ENCODE measurements at places on chromosomes 6 and 20.

DNA sequence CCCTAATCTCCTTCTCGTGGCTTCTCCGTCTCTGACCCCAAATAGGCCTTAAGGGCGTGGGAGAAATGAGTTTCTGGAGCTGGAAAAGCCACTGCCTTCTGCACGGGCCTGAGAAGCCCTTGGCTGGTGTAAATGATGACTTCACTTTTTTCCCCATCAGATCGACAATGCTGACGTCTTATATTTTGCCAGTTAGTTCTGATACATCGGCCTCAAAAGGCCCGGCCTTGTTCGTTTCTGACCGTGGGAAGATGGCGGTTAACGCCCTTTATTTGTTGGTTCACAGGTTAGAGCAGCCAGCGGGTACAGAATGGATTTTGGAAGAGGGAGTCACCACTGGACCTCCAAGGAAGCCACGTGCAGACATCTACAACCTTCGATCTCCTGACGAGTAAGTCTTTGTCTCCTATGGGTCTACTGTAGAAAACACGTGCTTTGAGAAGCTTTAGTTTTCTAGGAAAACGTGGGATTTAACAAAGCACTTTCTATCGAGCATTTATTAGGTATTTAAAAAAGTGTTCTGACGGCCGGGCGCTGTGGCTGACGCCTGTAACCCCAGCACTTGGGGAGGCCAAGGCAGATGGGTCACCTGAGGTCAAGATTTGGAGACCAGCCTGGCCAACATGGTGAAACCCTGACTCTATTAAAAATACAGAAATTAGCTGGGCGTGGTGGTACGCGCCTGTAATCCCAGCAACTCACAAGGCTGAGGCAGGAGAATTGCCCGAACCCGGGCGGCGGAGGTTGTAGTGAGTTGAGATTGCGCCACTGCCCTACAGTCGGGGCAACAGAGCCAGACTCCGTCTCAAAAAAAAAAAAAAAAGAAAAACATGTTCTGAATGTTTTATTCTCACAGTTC is 1.2 kb upstream of the ZNFX1 start:
- no peak for DNase-seq

DNA sequence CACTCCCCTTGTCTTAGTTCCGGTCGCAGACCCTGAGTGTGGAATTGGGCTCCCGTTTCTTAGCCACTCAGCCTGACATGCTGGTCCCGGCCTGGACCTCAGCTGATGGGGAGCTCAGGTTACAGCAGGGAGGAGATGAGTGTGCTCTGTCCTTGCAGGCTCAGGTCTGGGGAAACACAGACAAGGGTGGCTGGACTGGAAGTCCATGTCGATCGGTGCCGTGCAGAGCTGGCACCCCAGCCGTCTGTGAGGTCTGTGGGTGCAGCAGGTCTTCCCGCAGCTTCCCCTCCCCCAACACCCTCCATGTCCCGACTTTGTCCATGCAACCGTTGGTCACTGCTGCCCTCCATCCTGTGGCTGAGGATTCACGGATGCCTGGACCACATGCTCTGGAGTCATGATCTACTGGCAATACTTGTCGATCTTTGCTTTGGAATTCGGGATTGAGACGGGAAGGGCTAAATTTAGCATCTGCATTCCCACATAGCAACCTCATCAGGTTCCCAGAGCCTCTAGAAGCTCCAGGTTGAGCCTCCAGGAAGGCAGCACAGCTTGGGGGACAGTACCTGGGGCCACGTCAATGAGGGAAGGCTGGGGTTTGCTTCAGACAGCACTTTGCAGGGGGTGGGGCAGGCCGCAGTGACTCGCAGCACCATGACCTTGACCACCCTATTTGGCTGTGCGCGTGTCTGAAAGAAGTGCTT is 118.8 kb downstream of the PSMB1 start:
- no peak for DNase-seq

GRCh38 chr6:70133246-70133645 is 169.6 kb downstream of the COL9A1 start:
- no peak for DNase-seq

DNA sequence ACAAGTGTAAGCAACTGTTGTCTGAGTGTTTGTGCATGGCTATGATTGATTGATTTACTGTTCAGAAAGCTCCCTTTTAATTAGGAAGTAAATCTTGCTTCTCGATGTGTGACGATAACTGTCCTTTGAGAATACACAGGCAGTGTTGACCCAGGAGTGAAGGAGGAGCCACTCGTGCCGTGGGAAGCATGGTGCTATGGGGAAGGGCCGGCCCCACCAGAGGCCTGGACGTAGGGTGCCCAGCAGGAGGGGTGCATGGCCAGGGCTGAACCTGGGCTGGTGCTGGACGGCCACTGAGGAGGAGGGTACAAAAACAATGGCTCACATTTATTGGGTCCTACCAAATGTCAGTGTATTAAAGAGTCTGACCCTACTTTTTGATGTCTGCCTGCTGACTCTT is 60.7 kb downstream of the ANKRD60 start:
- DNase-seq: no peak

- no peak for DNase-seq
These were observed 34.7 kb downstream of the VEGFA start for GRCh38 chr6:43804550-43805223.

GRCh38 chr20:38186788-38187221 is 21.7 kb upstream of the TGM2 start:
- no peak for DNase-seq

DNA sequence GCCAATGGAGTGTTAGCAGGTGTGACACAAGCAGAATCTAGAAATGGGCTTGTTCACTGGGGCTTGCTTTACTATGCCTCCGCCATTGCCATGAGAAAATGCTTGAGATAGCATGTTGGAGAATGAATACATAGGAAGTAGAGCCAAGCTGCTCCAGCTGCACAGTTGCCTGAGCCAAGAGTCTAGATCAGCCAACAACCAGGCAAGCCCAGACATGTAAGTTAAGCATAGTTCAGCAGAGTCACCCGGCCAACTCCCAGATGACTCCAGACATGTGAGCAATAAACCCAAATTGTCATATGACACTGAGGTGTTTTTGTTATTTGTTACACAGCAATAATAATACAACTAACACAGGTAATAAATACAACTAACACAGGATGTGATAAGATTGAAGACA is 167.9 kb downstream of the HAO1 start:
- no peak for DNase-seq

- DNase-seq: no peak
These were observed 637 bp downstream of the UBR2 start for GRCh38 chr6:42564506-42564825.

- no peak for DNase-seq
These were observed 71.5 kb downstream of the SHLD1 start for GRCh38 chr20:5821627-5822215.

DNA sequence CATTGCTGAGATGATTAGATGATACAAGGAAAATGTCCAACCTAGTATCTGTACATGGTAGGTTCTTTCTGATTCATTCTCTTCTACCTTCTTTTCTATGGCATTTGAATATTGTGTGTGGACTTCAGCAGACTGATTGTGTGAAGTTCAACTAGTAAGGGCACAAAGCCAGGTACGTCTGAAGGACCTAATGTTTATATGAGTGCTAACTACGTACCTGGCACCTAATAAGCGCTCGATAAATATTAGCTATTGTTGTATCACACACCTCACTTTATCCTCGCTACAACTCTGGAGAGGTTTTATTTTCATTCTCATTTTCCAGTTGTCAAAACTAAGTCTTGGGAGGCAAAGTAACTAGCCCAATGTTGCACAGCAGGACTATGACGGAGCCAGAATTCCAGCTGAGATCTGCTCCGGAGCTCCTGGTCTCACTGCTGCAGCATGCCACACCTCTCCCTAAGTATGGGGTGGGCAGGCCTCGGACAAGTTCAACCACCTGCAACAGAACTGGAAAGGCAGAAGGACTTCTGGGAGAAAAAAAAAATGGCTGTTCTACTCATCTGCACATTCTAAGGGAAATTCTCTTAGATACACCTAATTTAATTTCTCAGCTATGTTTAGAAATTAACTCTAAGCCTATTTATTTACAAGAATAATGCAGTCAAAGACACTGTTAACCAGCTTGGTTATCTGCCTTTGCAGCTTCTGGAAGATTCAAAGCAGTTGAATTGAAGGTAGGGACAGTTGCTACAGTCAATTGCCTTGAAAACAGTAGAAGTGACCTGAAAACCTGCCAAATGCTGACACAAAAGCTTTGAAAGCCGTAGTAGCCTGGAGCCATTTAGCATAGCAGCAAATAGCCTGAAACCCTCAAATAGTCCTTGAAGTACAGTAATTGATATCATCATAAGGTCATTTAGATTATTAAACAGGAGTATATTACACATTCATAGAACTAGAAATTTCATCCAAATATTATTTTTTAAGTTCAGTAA is 165.0 kb downstream of the PDE7B start:
- DNase-seq: no peak

DNA sequence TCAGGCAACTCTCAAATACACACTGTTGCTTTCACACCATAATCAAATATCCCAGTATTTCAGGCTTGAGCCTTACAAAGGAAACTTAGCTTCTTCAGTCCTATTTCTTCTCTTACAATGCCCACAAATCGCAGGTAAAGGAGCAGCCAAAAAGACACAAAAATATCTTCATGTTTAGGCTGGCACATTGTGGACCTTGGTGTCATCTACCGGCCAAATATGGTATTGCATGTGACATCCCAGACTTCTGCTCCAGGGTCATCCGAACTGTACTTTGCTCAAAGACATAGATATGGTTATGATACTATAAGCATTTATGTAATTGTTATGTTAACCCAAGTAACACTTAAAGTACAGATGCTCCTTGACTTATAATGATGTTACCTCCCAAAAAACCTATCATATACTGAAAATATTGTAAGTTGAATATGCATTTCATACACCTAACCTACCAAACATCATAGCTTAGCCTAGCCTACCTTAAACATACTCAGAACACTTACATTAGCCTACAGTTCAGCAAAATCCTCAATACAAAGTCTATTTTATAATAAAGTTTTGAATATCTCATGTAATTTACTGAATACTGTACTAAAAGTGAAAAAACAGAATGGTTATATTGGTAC is 4.6 kb downstream of the OR2H2 start:
- peak; percentile 8 for DNase-seq

GRCh38 chr6:18034798-18035202 is 47.4 kb upstream of the KIF13A start:
- no peak for DNase-seq

GRCh38 chr6:167293088-167293589 is 2.0 kb downstream of the UNC93A start:
- no peak for DNase-seq

- DNase-seq: no peak
These were observed 98.6 kb upstream of the CLDN20 start for GRCh38 chr6:155165029-155165710.

DNA sequence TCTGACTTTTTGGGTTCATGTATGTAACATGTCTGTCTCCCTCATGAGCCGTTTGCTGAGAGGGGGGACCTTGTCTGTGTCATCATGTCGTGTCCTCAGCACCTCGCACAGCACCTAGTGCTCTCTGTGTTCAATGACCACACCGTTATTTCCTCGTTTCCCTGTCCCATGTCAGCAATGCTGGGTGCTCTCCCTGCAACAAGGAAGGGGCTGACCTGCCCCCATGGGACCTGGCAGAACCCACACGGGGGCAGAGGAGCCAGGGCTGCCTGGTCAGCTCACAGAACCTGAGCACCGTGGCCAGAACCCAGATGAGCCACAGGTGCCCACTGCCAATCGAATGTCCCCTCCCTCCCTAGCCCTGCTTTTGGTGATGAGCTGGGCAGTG is 7.3 kb downstream of the ADA start:
- DNase-seq: no peak

DNA sequence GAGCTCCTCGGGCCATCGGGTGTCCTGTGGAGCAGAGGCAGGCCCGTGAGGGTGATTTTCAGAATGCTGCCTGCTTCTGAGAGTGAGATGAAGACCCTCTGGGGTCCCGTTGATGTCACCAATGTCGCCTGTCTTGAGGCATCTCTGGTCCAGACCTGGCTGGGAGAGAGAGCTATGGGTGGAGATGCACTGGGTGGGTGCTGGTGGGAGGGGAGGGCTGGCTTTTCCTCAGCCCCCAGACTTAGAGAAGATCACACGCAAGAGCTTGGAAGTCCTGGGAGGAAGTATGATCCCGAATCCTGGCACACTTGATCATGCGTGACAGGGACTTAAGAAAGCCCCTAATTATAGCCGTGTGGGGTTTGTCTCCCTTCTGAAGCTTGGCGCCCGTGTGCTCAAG is 103.2 kb upstream of the CD93 start:
- DNase-seq: no peak

GRCh38 chr6:75486850-75487518 is 6.6 kb downstream of the FILIP1 start:
- no peak for DNase-seq

GRCh38 chr20:17488916-17489600 is 42.1 kb downstream of the BFSP1 start:
- DNase-seq: no peak

- DNase-seq: no peak
These were observed 26.9 kb upstream of the LRRC1 start for GRCh38 chr6:53767941-53768340.

GRCh38 chr20:31815408-31816188 is 3.6 kb upstream of the MYLK2 start:
- no peak for DNase-seq

DNA sequence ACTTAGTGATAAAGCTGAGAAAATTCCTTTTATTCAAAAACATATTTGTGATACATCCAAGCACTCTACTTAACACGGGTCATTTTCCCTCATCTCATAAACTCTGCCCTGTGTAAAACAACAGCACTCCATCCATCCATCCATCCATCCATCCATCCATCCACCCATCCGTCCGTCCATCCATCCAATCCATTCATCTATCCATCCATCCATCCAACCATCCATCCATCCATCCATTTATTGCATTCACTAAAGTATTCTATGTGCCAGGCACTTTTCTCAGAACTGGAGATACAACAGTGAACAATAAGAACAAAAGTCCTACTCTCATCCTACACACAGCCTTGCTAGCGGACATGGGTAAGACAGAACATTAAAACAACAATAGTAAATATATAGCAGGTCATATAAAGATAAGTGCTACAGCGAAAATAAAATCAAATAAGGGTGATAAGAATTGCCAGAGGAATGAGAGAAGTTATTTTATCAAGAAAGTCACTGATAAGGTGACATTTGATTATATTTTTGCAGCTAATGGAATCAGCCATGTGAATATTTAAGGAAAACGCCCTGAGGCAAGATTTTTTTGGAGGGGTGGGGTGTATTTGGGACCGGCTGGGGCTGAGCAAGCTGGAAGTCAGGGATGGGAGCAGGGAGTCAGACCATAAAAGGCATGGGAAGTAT is 78.2 kb downstream of the ADAT2 start:
- DNase-seq: no peak

GRCh38 chr6:41519745-41520699 is 26.2 kb upstream of the FOXP4 start:
- DNase-seq: no peak

DNA sequence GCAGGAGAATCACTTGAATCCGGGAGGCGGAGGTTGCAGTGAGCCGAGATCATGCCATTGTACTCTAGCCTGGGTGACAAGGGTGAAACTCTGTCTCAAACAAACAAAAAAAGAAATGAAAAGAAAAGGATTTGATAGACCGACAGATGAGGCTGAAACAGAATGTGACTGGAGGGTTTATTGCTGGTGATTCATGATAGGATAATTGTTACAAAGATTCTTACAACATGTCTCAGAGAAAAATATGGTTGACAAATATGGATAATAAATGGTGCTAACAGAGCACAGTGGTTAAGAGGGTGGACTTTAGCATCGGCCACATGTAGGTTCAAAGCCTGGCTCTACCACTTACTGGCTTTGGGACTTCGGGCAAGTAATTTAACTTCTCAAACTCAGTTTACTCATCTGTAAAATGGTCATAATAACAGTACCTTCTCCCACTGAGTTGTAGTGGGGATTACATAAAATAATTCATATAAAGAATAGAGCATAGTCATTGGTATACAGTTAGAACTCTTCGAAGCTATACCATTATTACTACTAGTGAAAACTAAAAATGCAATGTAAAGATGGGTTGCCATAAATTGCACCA is 131.9 kb downstream of the MAP3K7 start:
- no peak for DNase-seq

Measured in activated CD4-positive, CD25-positive, alpha-beta regulatory T cell treated with anti-CD3 and anti-CD28 coated beads, Interleukin-2, amount 50 U/mL, for 16 hours (primary cell).